ENCODE measurements at places on chromosomes 5 and 9.

DNA sequence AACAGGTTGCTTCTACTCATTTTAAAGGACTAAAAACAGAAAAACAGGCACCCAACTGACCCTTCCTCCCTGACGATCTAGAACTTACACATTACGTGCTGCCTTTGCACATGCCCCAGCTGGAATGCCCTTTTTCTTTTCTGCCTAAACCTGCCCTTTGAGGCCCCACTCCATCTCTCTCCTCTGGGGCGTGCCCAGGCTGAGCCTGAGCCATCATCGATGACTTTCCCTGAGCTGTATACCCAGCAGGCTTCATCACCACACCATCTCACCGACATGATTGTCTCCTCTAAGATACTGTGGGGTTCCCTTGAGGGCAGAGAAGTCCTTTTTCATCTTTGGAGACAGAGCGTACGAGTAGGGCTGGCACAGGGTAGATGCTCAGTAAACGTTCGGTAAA is 24.1 kb upstream of the GABBR2 start:
- DNase-seq, result no peak

DNA sequence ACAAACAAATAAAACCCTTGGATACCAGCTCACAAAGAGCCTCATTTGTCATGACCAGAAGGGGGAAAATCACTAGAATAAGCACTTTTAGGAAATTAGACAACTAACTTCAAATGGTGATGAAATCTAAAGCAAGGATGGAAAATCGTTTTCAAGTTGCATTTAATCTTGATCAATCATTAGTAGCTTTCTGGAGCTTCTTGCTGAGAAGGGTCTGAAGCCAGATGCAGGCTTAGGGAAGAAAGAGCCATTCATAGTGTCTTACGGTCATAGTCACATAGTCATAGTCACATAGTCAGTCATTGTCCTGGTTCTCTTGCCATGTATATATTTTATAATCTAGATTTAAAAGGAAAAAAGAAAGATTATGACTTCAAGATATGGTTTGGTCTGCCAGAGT is 610.5 kb downstream of the ACTL7B start:
- no peak for DNase-seq

DNA sequence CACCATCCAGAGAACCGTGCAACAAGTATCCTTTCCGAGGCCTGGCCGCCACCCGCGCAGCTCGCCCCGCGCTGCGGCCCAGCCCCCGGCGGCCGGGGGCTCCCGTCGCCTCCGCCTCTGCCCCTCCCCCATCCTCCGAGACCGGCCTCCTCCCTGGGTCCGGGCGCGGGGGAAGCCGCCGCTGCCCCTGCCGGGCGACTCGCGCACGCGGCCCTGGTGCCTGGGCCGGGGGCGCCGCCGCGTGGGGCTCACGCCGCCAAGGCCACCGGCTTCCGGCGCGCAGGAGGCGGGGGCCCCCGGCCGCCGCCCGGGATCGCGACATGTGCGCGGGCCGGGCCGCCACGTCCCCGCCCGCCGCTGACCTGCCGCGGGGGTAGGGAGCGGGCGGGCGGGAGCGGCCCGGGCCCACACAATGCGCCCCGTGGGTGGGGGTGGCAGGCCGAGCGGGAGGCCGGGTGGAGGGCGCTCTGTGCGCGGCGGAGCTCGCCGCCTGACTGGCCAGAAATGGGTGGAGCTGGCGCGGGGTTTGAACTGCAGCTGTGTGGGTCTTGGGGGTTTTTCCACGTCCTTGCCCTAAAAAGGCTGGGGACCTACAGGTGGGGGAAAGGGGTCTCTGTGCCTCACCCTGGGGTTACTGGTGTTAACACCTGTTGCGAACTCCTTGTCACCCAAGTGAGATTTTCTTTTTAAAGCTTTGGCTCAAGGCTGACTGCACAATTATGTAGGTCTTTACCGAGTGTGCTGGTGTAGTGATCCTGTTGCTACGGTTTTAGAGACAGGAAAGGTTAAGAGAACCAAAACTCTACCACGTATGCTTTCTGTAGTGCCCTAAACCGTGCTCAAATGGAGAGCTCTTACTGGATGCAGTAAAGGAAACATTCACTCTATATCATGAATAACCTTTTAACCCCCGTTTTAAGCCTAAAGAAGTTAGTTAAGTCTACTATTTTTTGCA is 32.3 kb downstream of the TNPO1 start:
- DNase-seq, result peak; percentile 24

DNA sequence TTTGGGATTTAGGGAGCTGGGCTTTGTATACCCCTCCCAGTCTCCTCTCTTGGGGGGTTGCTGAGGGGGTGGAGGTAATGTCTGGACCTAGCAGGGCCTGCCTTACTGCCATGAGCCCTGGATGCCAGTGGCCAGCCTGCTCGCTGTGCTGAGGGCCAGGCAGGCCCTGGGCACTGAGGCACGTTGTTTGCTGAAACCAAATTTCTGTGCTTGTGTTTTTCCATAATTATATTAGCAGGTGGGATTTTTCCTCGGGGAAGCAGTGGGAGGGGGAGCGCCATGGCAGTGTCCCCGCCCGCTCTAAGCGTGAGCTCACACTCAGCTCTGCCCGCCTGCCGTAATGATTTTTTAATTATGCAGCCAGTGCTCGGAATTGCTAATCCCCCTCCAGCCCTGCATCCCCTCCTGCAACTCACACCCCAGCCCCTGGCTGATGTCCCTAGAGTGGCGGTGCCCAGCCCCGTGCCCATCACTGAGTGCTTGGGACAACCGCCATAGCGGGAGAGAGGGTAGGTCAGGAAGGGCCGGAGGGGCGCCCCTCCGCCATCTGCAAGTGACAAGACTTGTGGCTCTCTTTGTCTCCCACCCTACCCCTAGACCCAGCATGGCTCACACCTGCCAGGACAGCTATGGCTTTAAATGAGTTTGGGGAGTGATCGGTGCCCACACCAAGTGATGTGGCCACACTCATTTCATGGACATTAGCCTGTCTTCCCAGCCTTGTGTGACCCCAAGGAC is 20.9 kb downstream of the CXXC5 start:
- DNase-seq, result no peak

DNA sequence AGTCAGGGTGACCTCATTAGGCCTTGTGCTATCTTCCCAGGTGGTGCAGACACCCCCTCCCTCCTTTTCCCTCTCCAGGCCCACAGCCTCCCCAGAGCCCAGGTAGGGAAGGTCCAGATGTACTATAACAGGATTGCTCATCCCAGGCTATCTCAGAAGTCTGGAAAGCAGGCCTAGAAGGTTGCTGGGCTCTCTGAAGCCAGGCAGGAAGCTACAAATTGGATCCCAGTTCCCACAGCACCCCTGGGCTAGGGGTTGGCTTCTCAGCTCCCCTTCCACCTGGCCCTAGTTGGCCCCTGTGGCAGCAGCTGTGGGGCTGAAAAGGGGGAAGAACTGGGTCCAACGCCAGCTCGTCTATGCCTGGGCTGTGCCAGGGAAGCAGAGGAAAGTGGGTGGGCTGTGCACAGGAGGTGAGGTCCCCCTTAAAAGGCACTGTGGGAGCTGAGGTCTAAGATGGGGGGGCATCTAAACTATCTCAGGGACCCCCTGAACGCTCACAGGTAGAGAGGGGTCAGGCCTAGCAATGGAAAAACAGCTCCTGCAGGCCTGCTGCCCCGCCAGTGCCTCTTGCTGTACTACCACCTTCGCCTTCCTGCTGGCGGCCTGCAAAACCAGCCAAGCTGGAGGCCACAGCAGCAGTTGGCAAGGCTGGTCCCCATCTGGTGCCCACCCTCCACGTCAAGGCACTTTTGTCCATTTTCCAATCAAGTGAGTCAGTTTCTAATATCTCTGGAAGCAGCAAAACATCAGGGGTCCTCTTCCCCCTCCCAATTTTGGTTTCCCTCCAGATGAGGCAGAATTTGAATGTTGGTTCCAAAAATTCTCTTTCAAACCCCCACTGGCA is 13.3 kb upstream of the PSMD5 start:
- DNase-seq, result no peak

DNA sequence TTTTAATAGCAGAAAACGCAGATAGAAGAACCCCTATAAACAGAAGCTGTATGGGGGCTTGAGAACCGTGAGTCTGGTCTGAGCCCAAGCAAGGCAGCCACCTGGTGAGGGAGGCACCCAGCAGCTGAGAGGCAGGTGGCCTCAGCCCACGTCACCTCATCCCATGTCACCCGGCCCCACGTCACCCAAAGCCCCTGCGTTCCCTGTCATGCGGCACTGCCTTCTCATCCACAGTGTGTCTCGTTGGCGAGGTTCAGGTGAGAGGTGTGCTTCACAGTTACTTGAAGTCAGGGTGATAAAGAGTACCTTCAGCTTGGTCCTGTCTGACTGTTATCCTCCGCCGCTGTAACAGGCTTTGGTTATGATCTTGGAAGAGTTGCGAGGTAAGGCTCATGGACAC is 80.6 kb upstream of the IRX4 start:
- DNase-seq, result no peak

DNA sequence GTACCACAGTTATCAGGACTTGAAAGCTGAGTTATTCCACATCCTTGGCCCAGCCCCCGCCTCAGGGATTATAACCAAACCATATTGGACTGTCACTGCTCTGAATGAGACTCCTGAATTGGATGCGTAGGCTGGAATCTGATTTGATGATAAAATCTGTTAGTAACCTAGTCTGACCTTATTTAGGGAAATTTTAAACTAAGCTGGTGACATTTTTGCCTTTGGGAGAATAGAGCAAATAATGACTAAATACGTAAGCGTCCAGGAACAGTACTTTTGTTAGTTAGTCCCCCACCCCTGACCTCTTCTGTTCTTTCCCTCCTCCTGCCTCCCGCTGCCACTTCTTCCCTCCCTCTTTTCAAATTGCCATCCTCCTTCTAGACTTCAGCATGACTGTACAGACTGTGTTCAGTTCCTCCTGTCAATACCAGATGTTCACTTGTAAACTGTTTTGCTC is 92.6 kb downstream of the TLE4 start:
- DNase-seq, result no peak

GRCh38 chr9:131476777-131477345 is 25.9 kb upstream of the POMT1 start:
- no peak for DNase-seq

DNA sequence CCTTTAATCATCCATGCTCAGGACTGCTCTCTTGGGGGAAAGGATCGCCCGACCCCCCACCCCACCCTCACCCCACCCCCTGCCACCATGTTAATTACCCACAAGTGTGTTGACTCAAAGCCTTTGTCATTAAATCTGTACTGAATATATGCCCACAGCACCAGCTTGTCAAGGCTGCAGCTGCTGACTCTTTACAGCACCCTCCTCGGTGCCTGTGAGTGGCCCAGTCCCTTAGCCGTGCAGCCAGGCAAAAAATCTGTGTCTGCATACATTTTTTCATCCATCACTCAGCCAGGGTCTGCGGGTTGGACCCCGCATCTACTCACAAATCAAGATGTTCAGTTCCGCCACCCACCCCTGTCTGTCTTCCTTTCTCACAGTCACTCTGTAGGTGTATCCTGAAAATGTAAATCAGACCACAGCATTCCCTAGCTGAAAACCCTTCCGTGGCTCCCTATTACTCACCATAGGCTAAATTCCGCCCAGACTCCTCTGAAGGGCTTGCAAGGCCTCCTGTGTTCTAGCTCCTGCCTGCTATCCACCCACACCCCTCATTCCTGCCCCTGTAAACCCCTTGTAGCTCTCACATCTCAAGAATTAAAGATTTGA is 53.7 kb upstream of the KCNIP1 start:
- DNase-seq, result no peak

DNA sequence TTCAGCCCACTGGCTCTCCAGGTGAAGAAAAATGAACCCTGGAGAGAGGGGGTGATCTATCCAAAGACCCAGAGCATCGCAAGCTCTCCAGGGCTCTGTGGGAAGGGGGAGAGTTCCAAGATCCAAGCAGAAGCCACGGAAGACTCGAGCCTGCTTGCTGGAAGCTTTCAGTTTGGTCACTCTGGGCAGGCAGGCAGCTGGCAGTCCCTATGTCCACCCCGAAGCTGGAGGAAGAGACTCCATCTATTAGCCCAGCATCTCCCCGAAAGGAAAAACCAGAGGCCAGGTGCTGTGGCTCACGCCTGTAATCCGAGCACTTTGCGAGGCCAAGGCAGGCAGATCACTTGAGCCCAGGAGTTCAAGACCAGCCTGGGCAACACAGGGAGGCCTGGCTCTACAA is 10.7 kb upstream of the SPARC start:
- DNase-seq, result no peak

GRCh38 chr9:131714161-131714646 is 25.7 kb downstream of the RAPGEF1 start:
- DNase-seq, result no peak

DNA sequence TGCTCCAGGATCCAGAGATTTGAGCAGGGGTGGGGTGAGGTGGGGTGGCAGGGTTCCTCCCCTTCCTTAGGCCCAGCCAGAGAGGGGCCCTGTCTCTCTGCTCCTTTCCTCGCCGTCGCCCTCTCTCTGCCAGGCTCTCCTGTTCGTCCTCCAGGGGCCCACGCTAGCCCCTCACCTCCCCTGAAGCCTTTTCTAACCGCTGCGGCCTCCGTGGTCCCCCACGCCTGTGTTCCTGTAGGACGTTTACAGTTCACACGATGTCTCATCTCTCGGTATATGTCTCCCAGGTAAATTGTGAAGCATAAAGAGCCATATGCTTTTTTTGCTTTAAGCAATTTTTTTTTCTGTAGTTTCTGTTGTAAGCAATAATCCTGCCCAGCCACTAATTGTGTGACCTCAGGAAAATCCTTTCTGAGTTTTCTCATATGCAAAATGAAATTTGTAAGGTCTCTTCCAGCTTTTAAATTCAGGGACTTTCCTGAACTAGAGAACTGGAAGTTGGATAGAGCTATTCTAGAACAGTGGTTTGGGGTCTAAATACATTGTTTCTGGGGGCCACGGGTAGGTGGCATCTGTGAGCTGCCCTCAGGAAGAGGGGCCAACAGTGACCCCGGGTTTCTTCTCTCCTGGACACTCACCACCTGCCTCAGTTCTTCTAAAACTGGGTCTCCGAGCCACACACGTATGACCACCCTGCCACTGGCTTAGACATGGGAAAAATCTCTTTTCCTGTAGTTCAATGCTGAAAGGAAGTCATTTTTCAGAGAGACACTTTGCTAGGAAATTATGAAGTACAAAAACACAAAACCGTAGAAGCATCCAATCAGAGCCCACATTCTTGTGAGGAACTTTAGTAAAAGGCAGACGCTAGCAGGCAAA is 50.2 kb upstream of the ZNF366 start:
- DNase-seq, result no peak

- no peak for DNase-seq
Measured at GRCh38 chr9:101445353-101446029, 9.9 kb upstream of the ALDOB start.

DNA sequence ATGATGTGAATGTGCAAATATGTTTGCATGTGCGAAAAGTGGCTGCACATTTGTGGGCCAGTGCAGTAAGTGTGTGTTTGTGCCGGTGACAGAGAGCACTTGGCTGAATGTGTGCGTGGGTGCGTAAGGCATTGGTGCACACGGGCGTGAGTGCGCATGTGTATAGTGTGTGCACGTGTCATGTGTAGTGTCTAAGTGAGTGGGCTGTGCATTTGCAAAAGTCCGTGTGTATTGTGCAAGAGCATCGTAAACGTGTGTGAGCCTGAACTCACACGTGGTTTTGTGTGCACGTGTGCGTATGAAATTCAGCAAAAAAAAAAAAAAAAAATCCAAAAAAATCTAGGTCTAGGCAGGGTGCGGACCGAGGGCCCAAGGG is 6.5 kb upstream of the EBF1 start:
- no peak for DNase-seq

All from NCI-H748 treated with DMSO at 0.1 percent for 48 hours (cell line).